ENCODE measurements at places on chromosomes 7 and 10. TPM values are rescaled to one million over a fixed set of nuclear protein-coding genes. Genes with fewer than 3 reads are reported as not detected.

- DNase-seq = no peak
- no peaks in the 10 kb centered on the region for H3K4me1 ChIP-seq
- no peak overlapping the region for H3K4me3 ChIP-seq
- H3K36me3 ChIP-seq = peaks cover 6% of the 10 kb centered on the region
- H3K27me3 ChIP-seq = no peaks in the 10 kb centered on the region
Observed at GRCh38 chr7:30835396-30835915, 64.2 kb downstream of the MINDY4 start.

DNA sequence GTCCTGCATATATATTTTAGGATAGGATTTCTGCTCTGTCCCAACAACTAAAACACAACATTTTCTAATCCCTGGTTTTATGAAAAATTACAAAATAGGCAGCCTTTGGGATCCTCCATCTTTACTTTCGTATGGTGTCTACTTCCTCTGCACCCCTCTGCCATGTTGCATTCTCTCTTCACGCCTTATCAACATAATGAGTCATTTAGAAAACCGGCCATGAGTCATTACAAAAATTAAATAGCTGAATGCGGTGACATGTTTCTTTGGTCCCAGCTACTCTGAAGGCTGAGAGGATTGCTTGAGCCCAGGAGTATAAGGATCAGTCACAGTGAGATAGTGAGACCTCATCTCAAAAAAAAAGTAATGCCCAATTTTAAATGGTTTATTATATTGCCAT is 148.1 kb upstream of the CELF2 start:
- H3K4me1 ChIP-seq = peaks cover 13% of the 10 kb centered on the region
- no peak overlapping the region for H3K4me3 ChIP-seq
- no peak overlapping the region for H3K27ac ChIP-seq
- H3K27me3 ChIP-seq = no peaks in the 10 kb centered on the region
- H3K36me3 ChIP-seq = no peaks in the 10 kb centered on the region

DNA sequence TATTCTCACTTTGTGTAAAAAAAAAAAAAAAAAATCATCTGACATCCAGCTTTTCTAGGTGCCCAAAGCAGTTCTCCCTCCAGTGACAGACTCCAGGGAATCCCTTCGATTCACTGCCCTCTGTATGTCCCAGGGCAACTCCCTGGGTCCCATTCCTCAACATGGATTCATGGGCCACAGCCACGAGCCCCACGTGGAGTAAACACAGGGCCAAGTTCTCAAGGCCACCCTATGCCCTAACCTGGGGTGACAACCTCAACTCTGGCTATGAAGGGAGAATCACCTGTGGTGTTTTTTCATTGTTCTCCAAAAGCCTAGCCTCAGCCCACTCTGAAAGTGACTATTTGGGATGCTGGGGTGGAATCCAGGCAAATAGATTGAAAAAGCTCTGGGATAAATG is 3.4 kb downstream of the BNIP3 start:
- no peak for DNase-seq
- H3K27me3 ChIP-seq = no peaks in the 10 kb centered on the region
- H3K27ac ChIP-seq = no peak overlapping the region
- H3K4me3 ChIP-seq = no peak overlapping the region
- peaks cover 3% of the 10 kb centered on the region for H3K4me1 ChIP-seq

The PNLIPRP1 gene
- not detected for total RNA-seq

The NPSR1 gene
- not detected for total RNA-seq

The PPP1R3C gene
- 94.5 TPM for total RNA-seq

The UFSP1 gene
- total RNA-seq = 4.0 TPM

The PILRB gene
- total RNA-seq = 3.6 TPM

The CCDC7 gene
- total RNA-seq = 18.0 TPM

The DGKI gene
- 2.1 TPM for total RNA-seq

The MYO1G gene
- total RNA-seq = under 0.01 TPM

The CYCS gene
- total RNA-seq = 25.7 TPM
